ENCODE measurements at places on chromosomes 3 and 15.

GRCh38 chr3:82293867-82294266, 532.4 kb upstream of the GBE1 start:
- no peak for DNase-seq

DNA sequence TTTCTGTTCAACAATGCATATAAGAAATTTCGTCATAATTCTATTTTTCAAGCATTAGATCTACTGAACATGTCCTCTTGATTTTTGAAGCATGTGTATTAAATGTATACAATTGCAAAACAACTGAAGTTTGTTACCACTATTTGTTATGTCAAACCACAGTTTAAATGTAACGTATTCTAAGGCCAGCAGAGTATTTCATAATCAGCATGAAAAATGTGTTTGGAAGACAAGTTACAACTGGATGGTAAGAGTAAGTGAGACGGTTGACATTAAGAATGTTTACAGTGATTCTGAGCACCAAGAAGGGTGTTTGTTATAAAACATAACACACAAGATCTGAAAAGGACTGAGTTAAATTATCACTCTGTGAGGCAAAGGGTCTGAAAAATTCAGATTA, 738.4 kb downstream of the PLOD2 start:
- DNase-seq, result no peak

GRCh38 chr3:55698831-55699230, 211.7 kb upstream of the WNT5A start:
- no peak for DNase-seq

DNA sequence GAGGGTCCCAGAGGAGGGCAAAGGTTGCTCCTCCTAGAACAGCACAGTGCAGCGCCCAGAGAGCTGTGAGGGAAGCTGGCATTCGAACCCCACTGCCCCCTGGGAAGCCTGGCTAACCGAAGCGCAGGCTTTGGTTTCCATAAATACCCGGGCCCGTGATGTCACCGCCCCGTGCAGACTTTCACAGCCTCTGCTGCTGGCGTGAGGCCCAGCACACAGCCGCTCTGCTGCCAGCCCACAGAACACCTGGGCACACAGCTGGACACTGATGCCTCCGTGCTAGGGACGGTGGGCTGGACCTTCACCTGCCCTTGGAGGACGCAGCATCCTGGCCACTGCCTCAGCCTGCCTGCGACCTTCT, 1.0 kb downstream of the IQSEC1 start:
- DNase-seq, result no peak

GRCh38 chr3:152373379-152373778, 104.7 kb downstream of the MBNL1 start:
- no peak for DNase-seq

GRCh38 chr15:82951472-82952157, 905 bp downstream of the HOMER2 start:
- no peak for DNase-seq

DNA sequence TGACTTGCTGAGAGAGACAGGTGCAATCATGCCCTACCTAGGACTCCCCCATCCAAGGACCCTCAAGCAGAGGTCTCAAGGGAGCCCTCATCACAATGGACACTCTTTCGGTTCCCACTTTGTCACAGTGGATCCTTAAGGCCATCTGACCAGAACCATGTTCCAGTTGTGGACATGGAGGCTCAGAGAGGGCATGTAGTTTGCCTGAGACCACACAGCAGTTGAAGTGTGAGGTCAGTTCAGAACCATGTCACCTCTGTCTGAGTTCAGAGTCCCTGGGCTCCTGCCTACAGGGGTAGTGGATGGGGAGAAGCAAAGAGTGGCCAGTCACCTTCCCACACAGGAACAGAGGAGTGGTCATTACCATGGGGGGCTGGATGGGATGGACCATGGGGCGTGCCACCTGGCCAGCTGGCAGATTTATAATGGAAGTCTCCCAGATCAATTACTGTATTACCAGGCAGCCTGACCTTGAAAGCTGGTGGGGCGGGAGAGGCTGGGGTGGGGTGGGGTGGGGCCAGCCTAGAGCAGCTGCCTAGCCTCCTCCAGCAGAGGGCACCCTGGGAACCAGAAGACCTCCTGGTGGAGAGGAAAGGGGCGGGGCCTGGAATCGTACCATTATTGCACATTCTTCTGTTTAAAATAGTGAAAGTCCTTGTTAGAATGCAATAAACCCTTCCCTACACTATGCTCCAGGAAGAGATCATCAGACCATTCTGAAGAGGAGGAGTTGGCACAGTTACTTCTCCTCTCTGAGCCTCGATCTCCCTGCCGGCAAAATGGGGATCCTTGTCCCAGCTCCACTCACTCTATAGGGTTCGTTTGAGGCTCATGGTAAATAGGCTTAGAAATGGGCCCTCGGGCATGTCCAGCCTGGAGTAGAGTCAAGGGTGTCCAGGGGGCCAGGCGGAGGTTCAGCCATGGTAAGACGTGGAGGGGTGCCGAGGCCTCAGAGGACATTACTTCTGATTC, 26.9 kb upstream of the LINGO1 start:
- DNase-seq, result no peak

DNA sequence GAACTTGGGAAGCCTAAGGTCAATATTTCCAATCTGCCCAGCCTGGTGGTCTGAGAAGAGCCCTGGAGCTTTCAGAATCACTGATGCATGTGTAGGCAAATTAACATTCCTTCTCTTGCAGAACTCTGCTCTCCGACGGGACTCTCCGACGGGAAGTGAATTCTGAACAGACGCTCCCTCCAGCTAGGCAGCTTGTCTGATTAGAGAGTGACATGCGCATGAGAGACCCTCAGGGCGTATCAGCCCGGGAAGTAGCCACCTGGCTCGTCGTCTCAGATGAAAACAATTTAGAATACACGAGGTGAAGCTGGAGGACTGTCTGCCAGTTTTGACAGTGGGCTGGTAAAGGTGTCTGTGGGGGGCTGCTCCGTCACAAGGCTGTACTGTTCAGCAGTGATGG, 103.1 kb downstream of the DGKG start:
- no peak for DNase-seq

- DNase-seq, result no peak
These were observed 21.6 kb downstream of the CCDC80 start for GRCh38 chr3:112619295-112619694.

DNA sequence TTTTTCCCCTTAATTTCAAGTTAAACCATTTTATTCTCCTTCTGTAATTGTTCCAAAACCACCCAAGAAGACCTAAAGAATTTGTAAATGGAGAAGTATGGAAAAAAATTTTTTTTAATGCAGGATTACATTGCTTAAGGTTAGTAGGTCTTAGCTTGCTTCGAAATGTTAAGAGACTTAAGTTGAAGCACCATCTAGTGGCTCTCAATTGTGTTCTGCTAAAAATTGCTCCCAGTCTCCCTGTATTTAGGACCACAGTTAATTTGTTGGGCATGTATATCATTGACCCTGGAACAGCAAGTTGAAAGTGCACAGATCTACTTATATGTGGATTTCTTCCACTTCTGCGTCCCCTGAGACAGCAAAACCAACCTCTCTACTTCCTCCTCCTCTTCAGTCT, 32.4 kb downstream of the CD200R1L start:
- no peak for DNase-seq

- DNase-seq, result no peak
These were observed 130.9 kb downstream of the CMSS1 start for GRCh38 chr3:99948467-99949089.

DNA sequence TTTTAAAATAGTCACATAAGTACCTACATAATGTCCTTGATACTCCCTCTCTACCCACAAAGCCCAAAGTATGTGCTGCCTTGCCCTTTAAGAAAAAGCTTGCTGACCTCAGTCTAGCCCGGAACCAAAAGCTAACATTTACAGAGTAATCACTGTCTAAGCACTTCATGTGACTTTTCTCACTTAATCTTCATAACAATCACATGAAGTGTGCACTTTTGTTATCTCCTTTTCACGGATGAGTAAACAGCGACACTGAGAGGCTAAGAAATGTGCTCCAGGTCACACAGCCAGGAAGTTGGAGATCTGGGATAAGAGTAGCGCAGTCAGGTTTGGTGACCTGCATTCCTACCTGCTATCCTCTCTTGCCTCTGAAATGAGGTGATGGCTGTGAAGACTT, 194.0 kb downstream of the ITPR1 start:
- no peak for DNase-seq

- no peak for DNase-seq
These were observed 55.5 kb upstream of the HES1 start for GRCh38 chr3:194080436-194080835.

DNA sequence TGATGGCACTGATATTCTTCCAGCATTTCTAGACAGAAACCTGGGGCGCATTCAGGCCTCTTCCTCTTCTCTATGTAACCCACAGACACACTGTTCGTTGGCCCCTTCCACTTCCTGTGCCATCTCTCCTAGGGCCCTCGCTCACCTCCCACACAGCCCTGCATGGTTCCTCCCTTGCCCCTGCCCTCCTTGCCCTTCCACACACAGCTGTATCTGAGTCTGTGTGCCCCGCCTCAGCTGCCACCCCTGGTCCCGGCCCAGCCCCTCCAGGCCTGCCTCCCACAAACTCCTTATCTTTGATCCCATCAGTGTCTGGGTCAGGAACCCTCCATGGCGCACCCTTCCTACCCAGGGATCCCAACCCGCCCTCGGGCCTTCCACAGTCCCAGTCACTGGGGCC, 37.9 kb downstream of the RAB6B start:
- no peak for DNase-seq

DNA sequence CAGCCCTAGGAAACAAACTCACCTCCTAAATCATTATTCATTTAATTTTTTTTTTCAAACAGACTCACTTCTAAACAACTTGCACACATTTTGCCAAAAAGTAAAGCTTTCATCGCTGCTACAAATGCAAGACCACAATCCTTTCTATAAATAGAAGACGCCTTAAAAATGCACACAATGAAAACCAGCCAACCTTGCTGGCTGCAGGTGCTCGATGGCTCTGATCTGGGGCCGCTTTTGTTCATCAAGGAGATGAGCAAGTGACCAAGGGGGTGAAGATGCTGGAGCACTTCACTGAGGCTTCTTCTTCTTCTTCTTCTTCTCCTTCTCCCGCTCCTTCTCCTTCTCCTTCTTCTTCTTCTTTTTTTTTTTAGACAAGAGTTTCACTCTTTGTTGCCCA, 12.7 kb upstream of the SLC6A6 start:
- DNase-seq, result no peak

- DNase-seq, result peak; percentile 43
These were observed 259.2 kb upstream of the CCDC54 start for GRCh38 chr3:107117922-107118536.

DNA sequence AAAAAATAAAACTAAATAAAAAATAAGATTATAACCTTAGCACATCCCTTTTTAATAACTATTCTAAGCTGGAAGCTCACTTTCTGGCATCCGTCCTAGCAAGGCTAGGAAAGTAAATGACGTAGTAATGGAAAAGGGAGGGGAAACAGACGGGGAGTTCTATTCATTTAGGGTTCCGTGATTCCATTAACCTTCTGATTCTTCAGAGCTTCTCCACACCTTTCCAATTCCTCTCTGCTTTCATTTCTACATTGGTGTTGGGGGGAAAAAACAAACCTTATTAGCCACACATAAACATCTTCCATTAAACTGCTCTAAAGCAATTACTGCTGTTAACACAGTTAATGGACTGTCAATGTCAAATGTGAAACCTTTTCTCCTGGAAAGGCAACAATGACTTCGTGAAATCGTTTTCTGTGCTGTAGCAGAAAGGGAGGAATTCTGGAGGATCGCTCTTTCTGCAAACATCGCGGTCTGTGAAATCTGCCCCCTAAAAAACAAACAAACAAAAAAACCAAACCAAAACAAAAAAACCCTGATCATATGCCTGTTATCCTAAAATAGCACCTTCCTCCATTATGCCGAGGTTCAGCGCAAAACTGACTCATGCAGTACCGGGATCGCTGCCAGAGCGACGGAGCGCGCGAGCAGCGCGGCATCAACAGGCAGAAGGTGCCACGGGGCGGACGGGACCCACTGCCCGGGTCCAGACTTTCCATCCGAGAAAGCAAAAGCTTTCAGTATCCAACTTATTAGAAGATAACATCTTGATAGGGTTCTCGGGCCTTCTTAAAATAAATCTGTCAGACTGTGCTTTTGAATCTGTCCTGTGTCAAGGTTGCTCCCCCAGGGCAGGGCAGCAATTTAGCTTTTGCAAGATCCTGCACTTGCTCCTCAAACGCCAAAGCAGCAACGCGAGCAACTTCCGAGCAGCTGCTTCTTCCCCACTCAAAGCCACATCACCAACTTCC, 156.2 kb downstream of the FGF12 start:
- DNase-seq, result no peak

DNA sequence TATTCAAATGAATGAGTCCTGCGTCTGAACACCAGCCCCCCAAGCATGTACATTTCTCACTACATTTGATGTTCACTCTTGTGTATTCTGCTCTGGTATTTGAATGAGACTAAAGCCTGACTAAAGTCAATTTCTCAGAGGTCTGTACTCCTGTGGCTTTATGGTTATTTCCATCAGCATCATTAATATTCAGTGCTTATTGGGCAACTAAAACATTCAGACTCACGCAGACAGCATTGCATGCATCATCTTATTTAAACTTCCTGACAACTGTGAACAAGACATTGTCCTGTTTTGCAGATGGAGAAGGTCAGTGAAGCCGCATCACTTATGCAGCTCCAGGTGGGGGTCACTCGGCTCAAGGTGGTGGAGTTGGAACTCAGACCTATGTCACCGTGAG, 11.1 kb downstream of the CEMIP start:
- no peak for DNase-seq

- no peak for DNase-seq
These were observed 151.0 kb downstream of the CPNE4 start for GRCh38 chr3:131883711-131884407.

DNA sequence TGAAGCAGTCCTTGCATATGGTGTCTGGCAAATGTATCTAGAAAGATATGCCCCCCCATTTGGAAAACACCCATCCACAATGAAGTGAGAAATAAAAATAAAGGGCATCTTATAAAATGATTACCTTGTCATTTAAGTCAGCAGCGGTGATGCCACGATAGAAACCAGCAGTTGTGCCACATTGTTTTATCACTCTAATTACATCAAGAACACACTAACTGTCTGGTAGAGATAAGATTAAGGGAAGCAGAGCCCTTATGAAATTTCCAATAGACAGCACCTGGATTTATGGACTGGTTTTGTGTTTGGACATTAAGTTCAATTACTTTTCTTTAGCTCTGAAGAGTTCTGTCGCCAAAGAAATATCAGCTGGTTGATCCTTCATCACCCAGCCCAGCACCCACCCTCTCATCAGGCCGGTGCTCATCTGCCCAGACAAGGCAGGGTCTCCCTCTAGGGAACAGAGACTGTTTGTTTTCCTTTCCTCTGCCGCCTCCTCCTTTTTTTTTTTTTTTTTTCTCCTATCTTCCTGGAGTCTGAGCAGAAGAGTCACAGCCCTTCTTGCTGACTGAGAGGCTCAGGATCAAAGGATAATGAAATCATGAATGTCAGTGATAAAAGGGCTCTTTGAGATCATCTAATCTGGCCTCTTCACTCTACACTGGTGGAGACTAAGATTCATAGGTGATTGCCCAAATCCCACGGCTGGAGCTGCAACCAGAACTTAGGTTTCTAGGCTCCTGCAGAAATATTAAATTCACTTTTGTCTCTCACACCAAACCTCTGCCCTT, 464.1 kb downstream of the NTRK3 start:
- no peak for DNase-seq

DNA sequence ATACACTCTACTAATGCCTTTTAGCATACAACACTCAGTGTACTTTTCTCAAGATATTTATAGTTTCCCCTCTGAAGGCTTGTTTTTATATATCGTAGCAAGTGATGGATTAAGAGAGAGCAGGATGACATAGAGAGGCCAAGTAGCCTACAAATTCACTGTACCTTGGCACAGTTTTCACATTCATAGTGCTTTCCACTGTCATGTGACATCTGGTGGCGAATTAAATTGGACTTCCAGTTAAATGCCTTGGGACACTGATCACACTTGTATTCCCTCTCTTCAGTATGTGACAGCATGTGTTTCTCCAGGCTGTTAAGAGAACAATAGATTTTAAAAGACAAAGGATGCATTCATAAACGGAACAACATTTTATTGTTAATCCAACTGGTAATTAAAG, 541.1 kb downstream of the MECOM start:
- DNase-seq, result no peak
